ENCODE measurements at places on chromosomes 2 and 18.

DNA sequence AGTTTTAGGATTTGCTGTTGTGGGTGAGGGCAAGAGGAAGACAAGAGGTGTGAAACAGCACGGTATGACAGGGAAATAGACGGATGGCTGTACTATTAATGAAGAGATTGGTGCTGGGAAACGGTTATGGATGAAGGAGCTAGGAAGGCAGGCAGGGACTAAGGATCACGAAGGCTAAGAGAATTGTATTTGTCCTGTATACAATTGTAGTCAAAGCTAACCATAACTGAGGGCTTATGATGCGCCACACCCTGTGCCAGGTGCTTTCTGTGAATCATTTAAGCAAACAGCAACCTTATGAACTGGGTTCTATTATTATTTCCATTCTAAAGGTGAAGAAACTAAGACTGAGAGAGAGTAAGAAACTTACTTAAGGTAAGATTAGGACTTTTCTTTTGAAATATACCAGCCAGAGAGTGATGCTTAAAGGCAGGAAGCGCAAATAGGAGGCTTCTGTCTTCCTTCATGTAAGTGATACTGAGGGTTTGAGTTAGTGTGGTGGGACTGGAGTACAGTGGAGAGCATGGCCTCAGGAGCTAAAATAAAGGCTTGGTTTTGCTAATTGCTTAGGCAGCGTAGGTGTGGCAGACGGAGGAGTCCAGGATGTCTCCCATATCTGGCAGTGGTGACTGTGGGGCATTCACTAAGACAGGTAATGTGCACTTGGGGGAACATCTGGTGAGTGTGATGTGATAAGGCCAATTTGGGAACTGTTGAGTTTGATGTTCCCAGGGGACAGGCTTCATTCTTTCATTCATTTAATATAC lies 85.8 kb downstream of the PLEKHM3 start:
- no peak overlapping the region for H3K4me3 ChIP-seq
- no peaks in the 10 kb centered on the region for H3K27me3 ChIP-seq
- H3K36me3 ChIP-seq: no peaks in the 10 kb centered on the region
- DNase-seq: no peak
- peaks cover 4% of the 10 kb centered on the region for H3K4me1 ChIP-seq
- H3K27ac ChIP-seq: no peak overlapping the region

DNA sequence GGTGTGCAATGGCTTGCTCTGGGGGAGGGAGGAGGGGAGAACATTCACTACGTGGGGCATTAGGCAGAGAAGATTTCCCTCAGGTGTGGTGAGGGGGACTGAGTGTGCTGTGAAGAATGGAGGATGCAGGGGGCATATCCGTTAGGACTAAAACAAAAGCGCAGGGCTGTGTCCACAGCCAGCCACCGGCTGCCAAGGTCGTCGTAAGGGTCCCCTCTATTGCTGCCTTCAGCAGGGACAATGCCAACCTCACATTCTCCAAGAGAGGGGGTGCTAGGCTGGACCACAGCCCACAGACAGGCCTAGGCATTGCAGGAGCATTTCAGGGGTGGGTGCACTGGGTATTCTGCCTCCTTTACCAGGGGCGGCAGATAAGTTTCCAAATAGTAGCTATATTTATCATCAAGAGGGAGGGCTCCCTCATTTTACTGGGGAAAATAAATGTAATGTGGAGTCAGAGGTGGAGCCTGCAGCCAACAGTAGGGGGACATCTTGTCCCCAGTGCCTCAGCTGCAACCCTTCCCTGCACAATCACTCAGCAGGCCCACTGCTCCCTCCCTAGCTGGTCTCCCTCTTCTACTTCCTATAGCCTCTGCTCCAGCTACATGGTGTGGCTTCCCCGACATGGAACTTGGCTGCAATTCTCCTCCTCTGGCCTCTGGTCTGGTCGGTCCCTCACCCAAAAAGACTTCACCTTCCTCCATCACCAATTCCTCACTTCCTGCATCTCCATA lies 74.9 kb upstream of the OTOF start:
- no peak for DNase-seq
- no peaks in the 10 kb centered on the region for H3K27me3 ChIP-seq
- no peaks in the 10 kb centered on the region for H3K4me1 ChIP-seq

GRCh38 chr2:217404236-217404760 lies 544.4 kb upstream of the TNP1 start:
- H3K4me1 ChIP-seq: peaks cover 1% of the 10 kb centered on the region
- no peaks in the 10 kb centered on the region for H3K36me3 ChIP-seq
- no peak overlapping the region for H3K27ac ChIP-seq
- no peak overlapping the region for H3K4me3 ChIP-seq

- H3K4me1 ChIP-seq: no peaks in the 10 kb centered on the region
- no peak overlapping the region for H3K4me3 ChIP-seq
- DNase-seq: no peak
Observed at GRCh38 chr2:119513832-119514231, 10.5 kb downstream of the SCTR start.

DNA sequence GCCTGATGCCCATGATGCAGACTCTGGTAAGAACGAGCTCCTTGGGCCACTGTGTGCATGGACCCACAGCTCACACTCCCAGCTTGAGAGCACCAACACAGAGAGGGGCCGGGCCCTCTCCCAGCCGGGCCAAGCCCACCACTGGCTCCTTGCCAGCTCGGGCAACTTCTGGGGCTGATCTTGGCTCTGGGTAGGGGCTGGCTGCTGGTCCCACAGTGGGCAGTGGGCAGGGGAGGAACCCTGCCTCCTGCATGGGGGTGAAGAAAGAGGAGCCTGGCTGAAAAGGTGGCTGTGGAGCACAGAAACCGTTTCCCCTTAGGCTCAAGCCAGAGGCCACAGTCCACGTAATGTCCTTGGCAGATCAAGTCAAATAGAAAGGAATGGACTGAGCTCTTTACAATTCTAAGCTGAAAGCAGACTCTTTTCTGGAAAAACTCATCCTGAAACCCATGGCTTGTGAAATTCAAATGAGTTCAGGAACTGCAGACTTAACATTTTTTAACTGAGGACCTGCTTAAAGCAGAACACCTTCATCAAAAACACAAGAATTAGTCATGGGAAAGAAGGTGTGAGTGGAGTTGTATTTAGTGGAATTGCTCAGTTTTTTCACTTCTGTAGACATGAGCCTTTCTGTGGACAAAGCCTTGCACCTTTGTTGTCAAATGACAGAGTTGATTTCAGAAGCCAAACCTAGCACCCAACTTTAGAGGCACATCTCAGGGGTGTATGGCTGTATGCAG lies 104.9 kb downstream of the STPG4 start:
- no peak for DNase-seq
- H3K4me1 ChIP-seq: peaks cover 3% of the 10 kb centered on the region
- H3K36me3 ChIP-seq: peaks cover 37% of the 10 kb centered on the region
- no peaks in the 10 kb centered on the region for H3K27me3 ChIP-seq

DNA sequence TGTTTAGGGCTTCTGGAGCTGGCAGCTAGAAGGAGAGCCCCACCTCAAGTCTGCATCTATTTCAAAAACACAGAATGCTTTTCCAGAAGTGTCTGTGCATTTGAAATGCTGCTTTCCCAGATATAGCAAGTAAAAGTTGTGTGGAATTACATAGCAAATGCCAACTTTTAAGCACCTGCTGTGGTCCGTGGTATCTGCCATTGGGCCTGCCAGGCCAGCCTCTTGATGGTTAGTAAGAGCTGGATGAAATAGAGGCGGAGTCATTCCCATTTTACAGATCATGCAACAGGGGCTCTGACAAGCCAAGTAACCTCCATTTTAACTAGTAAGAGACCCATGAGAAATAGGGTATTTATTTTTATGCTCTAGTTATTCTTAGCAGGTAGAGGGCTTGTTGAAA lies 61.6 kb downstream of the MGAT5 start:
- DNase-seq: no peak
- no peaks in the 10 kb centered on the region for H3K27me3 ChIP-seq
- H3K27ac ChIP-seq: no peak overlapping the region
- H3K4me1 ChIP-seq: no peaks in the 10 kb centered on the region
- H3K36me3 ChIP-seq: no peaks in the 10 kb centered on the region
- H3K4me3 ChIP-seq: no peak overlapping the region

GRCh38 chr2:70904371-70905216 lies 31.1 kb upstream of the ATP6V1B1 start:
- no peak overlapping the region for H3K4me3 ChIP-seq
- peaks cover 11% of the 10 kb centered on the region for H3K4me1 ChIP-seq
- peaks cover 81% of the 10 kb centered on the region for H3K27me3 ChIP-seq
- H3K36me3 ChIP-seq: no peaks in the 10 kb centered on the region
- no peak for DNase-seq
- H3K27ac ChIP-seq: no peak overlapping the region

- H3K4me3 ChIP-seq: no peak overlapping the region
- no peaks in the 10 kb centered on the region for H3K36me3 ChIP-seq
- no peak for DNase-seq
- H3K4me1 ChIP-seq: peaks cover 3% of the 10 kb centered on the region
Observed at GRCh38 chr2:120869036-120869729, 133.5 kb downstream of the GLI2 start.

DNA sequence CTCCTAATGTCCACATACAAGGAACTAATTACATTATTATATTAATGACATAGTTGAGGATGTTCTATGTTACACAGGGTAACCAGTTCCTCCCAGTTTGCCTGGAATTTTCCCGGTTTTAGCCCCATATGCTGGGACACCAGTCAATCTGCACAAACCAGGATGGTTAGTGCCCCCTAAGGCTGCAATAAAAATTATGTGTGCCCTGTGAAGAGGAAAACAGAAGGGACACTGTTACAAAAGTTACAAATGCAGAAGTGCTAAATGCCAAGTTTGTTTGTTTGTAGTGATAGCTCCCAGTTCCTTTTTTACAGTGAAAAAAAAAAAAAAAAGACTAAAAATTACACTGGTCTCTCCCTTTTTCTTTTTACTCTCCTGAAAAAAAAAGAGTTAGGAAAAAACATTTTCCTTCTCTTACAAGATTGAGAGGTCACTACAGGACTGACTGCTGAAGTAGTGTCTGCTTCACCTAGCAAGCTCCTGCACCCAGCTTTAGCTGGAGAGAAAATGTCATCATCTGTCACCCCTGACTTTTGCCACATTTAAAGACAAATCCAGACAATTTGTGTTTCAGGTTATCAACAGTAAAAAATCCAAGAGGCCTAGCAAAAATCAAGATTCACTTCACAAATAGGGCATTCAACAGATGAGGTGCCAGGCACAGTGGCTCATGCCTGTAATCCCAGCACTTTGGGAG lies 3.2 kb downstream of the ANKRD44 start:
- H3K36me3 ChIP-seq: no peaks in the 10 kb centered on the region
- DNase-seq: no peak

- H3K36me3 ChIP-seq: no peaks in the 10 kb centered on the region
- H3K27me3 ChIP-seq: no peaks in the 10 kb centered on the region
- peaks cover 6% of the 10 kb centered on the region for H3K4me1 ChIP-seq
- DNase-seq: no peak
- H3K4me3 ChIP-seq: no peak overlapping the region
- no peak overlapping the region for H3K27ac ChIP-seq
Observed at GRCh38 chr2:130387071-130387400, 31.2 kb downstream of the PTPN18 start.

GRCh38 chr2:10794876-10795275 lies 17.7 kb downstream of the PDIA6 start:
- peaks cover 22% of the 10 kb centered on the region for H3K36me3 ChIP-seq
- H3K4me1 ChIP-seq: no peaks in the 10 kb centered on the region
- no peak overlapping the region for H3K27ac ChIP-seq
- H3K4me3 ChIP-seq: no peak overlapping the region
- DNase-seq: no peak

- peak overlapping the region; percentile 81 for H3K4me3 ChIP-seq
- H3K36me3 ChIP-seq: no peaks in the 10 kb centered on the region
- DNase-seq: peak; percentile 18
- H3K4me1 ChIP-seq: peaks cover 18% of the 10 kb centered on the region
Observed at GRCh38 chr18:76490670-76491472, 4.2 kb downstream of the ZNF516 start.

DNA sequence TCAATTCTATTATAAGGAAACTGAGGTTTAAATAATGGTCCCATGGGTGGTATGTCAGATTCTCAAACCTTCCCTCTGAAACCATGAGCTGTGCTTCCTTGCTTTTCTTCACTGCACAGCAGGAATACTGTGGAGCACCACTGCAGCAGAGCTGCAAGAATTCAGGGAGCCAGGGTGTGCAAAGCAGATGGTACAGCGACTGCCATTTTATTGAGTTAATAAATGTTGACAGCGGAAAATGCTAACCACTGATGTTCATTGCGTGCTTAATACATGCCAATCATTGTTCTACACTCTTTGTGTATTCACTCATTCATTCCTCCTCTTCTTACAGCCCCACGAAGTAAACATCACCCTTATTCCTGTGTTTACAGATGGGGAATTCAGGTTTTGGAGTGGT lies 152.2 kb upstream of the THSD7B start:
- no peaks in the 10 kb centered on the region for H3K4me1 ChIP-seq
- H3K27ac ChIP-seq: no peak overlapping the region
- H3K4me3 ChIP-seq: no peak overlapping the region
- no peak for DNase-seq

DNA sequence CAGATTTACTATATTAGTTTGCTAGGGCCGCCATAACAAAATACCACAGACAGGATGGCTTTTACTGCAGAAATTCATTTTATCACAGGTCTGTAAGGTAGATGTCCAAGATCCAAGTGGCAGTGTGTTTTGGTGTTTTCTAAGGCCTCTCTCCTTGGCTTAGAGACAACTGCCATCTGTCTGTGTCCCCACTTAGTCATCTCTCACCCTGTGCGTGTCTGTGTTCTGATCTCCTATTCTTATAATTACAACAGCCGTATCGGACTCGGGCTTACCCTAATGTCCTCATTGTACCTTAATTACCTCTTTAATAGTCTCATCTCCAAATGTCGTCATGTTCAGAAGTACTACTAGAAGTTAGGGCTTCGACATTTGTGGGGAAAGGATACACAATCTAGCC lies 362.3 kb upstream of the CDH19 start:
- no peaks in the 10 kb centered on the region for H3K36me3 ChIP-seq
- no peak overlapping the region for H3K4me3 ChIP-seq
- no peak overlapping the region for H3K27ac ChIP-seq
- no peak for DNase-seq

GRCh38 chr18:13377496-13377895 lies 158.9 kb downstream of the LDLRAD4 start:
- peaks cover 1% of the 10 kb centered on the region for H3K4me1 ChIP-seq
- H3K36me3 ChIP-seq: no peaks in the 10 kb centered on the region
- peak; percentile 47 for DNase-seq
- H3K27me3 ChIP-seq: no peaks in the 10 kb centered on the region
- no peak overlapping the region for H3K4me3 ChIP-seq

GRCh38 chr2:169221745-169222369 lies 140.5 kb downstream of the LRP2 start:
- no peak for DNase-seq
- H3K4me1 ChIP-seq: no peaks in the 10 kb centered on the region
- H3K36me3 ChIP-seq: no peaks in the 10 kb centered on the region
- H3K4me3 ChIP-seq: no peak overlapping the region

- H3K27ac ChIP-seq: no peak overlapping the region
- DNase-seq: no peak
- H3K4me1 ChIP-seq: no peaks in the 10 kb centered on the region
- H3K27me3 ChIP-seq: no peaks in the 10 kb centered on the region
- H3K36me3 ChIP-seq: no peaks in the 10 kb centered on the region
Observed at GRCh38 chr2:143329288-143329687, 200.1 kb downstream of the ARHGAP15 start.
